ENCODE measurements at places on chromosomes 7 and 10.

DNA sequence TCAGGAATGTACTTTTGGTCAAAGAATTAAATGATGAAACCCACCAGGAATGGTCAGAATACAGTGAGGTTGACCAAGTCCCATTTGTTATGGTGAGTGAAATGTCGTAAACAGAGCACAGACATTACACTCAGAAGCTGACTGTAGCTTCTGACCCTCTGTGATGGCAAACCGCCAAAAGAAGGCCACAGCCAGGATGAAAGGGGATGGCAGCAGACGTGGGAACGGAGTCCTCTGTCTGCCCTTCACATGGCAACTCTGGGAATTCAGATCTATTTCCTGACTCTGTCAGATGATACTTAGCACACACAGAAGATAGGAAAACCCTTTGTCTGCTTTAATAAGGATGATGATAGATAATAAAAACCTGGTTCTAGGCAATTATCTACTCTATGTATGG lies 757.1 kb downstream of the SORCS3 start:
- no peak for DNase-seq

DNA sequence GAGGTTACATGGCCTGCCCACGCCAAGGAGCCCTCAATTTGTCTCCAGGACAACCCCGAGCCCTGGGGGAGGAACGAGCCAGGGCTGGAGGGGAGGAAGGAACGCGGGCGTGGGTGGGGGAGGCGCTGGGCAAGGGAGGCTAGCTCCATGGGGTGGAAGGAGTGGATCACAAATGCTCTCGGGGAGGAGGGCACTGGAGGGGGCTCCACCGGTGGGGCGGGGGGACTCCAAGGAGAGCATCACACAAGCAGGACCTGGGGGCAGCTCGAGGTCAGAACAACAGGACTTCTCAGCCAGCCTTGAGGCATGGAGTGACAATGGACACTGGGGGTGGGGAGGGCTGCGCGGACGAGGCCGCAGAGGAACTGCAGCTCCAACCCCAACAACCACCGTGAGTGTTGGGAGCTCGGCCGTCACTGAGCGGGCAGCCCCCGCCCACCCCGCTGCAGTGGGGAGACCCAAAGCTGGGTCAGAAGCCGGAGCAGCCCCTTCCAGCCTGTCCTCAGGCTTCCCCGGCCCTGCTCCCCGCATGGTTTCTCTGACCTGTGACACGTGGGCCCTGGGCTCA lies 41.1 kb downstream of the STK32C start:
- DNase-seq, result peak; percentile 41

DNA sequence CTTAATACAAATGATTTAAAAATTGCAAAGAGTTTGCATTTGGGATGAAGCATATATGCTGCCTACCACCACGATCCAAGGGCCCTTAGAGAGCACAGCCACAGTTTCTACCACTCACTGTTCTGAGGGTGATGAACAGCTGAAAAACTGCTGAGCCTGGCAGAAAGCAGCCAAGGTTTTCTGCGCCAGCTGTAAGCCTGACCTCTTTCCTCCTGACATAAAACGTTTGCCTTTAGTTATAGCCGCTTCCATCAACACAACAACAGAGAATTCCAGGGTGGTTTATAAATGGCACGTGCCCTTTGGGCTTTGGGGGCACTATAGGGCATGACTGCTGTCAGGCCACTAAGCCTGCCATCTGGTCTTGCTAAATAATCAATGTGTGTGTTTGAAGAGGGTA lies 222.8 kb downstream of the RELN start:
- DNase-seq, result no peak

GRCh38 chr7:98930921-98931320 lies 52.6 kb downstream of the TRRAP start:
- DNase-seq, result no peak

GRCh38 chr7:69903410-69903809 lies 305.1 kb downstream of the AUTS2 start:
- DNase-seq, result no peak

- no peak for DNase-seq
Measured at GRCh38 chr10:44593952-44594351, 209.1 kb upstream of the CXCL12 start.

GRCh38 chr10:70619271-70620019 lies 16.9 kb upstream of the PRF1 start:
- DNase-seq, result no peak

DNA sequence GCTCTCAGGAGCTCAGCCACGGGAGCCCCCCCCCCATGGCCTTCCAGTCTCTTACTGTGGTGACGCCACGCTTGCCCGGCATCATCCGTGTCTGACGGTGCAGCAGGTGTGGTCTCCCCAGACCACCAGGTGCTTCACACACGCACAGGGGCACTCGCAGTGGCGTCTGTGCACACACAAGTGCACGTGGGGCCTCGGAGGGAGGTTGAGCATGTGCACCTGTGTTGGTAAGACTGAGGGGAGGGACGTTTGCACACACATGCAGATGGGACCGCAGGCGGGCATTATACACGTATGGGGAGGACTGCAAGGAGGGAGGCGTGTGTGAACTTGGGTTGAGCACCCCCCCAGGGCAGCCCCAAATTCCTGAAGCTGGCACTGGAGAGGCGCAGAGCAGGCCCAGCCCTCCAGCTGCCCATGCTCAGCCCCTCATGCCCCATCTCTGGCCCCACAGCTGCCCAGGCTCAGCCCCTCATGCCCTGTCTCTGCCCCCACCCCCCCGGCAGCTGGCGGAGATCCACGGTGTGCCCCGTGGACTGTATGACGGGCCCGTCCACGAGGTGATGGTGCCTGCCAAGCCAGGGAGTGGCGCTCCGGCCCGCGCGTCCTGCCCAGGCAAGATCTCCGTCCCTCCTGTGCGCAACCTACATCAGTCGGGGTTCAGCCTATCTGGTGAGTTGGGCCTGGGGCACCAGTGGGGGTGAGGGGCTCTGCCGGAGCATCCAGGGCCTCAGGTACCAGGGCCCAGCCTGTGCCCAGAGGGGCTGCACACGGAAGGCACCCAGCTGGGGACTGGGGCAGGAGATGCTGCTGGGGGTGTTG lies 16.7 kb downstream of the DPYSL4 start:
- DNase-seq, result no peak

DNA sequence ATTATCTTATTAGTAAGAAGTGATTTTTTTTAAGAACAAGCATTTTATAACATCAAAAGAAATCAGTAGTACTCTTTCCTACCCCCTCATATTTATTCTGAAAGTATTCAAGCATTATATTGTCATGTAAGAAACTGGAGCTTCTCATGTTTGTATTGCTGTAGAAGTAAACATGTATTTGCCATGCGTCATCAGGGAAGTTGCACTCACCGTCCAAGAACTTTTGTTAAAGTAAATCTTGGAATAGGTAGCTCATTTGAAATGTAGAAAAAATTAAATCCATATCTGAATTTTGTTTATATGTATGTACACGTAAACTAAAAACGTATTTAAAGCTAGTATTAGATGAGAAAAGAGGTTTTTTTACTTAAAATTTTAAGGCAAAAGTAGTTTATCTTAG lies 96.8 kb downstream of the PTEN start:
- DNase-seq, result no peak

DNA sequence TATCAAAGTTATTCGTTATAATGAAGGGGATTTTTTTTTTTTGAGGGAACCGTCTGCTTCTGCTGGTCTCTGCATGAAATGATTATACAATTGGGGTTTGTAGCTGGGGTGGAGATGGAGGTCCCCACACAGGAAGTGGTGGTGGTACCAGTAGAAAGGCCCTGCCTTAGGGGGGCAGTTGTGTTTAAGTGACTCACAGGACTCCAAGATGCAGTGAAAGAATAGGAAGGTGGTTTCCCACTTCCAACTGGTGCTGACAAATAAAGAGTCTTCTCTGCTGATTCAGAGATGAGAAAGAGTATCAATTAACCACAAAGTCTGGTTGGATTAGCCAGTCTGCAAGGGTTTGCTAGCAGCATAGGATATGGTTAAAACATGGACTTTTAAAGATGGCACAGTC lies 376.0 kb downstream of the SORCS3 start:
- no peak for DNase-seq

GRCh38 chr10:9028231-9028630 lies 973.7 kb downstream of the GATA3 start:
- no peak for DNase-seq

- DNase-seq, result peak; percentile 68
Measured at GRCh38 chr7:76069238-76069638, 21.3 kb downstream of the MDH2 start.

- no peak for DNase-seq
Measured at GRCh38 chr10:95305606-95306317, 15.0 kb upstream of the PDLIM1 start.

- no peak for DNase-seq
Measured at GRCh38 chr10:125172694-125173093, 12.3 kb upstream of the CTBP2 start.

- no peak for DNase-seq
Measured at GRCh38 chr7:91299952-91300775, 35.9 kb downstream of the FZD1 start.

- no peak for DNase-seq
Measured at GRCh38 chr7:65276822-65277221, 96.8 kb upstream of the ZNF92 start.

- no peak for DNase-seq
Measured at GRCh38 chr7:150524018-150524417, 9.3 kb downstream of the GIMAP7 start.

DNA sequence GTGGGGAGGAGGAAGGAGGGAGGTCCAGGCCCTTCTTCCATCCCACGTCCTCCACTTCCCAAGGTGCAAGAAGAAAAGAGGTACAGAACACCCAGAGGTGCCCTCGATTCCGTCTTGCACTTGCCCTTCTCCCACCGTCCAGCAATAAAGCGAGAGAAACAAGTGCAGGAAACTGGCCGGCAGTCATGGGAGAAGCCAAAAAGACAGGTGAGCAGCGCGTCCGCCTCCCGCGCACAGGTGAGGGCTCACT lies 1.3 kb downstream of the C10orf95 start:
- DNase-seq, result no peak

DNA sequence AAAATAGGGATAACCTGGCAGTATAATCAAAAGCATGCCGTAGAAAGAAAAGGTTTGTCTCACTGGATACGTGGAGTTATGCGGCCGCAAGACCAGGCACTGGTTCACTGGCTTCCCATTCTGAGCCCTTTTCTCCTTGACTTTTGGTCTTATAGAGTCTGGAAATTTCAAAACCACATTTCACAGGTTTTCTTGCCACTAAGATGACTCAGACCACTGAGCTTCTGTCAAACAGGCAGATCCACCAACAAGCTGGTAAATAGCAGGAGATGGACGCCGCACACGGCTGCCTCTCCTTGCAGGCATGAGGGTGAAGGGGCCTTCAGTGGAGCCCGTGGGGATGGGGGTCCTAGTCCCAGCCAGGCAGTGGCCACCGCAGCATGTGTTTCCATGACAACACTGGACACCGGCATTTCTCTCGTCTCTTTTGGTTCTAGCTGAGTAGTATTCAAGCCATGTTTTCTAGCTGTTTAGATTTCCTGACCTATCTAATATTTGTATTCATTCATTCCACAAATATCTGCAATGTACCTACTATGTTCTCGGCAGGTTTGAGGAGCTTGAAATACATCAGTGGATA lies 55.5 kb downstream of the KLF6 start:
- DNase-seq, result no peak

- DNase-seq, result no peak
Measured at GRCh38 chr7:128163473-128163872, 77.6 kb upstream of the LEP start.

- no peak for DNase-seq
Measured at GRCh38 chr7:98378210-98378819, 22.6 kb downstream of the BAIAP2L1 start.
